ENCODE measurements at places on chromosomes 2 and 18. TPM values are rescaled to one million over a fixed set of nuclear protein-coding genes. Genes with fewer than 3 reads are reported as not detected.

Gene DES
- 0.47 TPM for total RNA-seq

Gene DCDC2C
- 0.26 TPM for total RNA-seq

Gene SKOR2
- not detected for total RNA-seq

Gene PTGR3
- total RNA-seq = 18.2 TPM

Gene RAPGEF4
- 0.45 TPM for total RNA-seq

Gene SCYGR8
- not detected for total RNA-seq

Gene MARCHF4
- 20.0 TPM for total RNA-seq

Gene SERPINB10
- not detected for total RNA-seq

Gene BMP10
- total RNA-seq = not detected

Gene C2orf81
- 3.6 TPM for total RNA-seq

Gene IL37
- not detected for total RNA-seq

Gene TMEM247
- not detected for total RNA-seq

Gene MFSD2B
- total RNA-seq = 0.68 TPM

Gene CFAP65
- total RNA-seq = 0.22 TPM

Gene ADGRF3
- 0.11 TPM for total RNA-seq

Gene DNAH6
- total RNA-seq = 0.01 TPM

Gene SPOPL
- total RNA-seq = 6.4 TPM

Gene PAIP2B
- 0.33 TPM for total RNA-seq

Gene CDK15
- total RNA-seq = not detected

Gene SDC1
- total RNA-seq = 144 TPM

Gene IL1B
- total RNA-seq = 0.13 TPM

Gene TBR1
- total RNA-seq = 0.01 TPM

Gene TMEM200C
- not detected for total RNA-seq

Gene ZNF2
- 3.8 TPM for total RNA-seq

Gene C2orf92
- 0.26 TPM for total RNA-seq

Gene TUBA4B
- 0.16 TPM for total RNA-seq

Gene RAB6C
- not detected for total RNA-seq

Gene FLACC1
- total RNA-seq = 0.20 TPM

Gene CFC1
- not detected for total RNA-seq

Gene DNAH7
- total RNA-seq = 1.0 TPM

Gene TRMT61B
- 15.2 TPM for total RNA-seq

Gene ALKAL2
- not detected for total RNA-seq

Gene SPAST
- 12.8 TPM for total RNA-seq

Gene CD302
- 2.7 TPM for total RNA-seq

Gene SCYGR4
- not detected for total RNA-seq

Gene SCTR
- total RNA-seq = 0.15 TPM

Gene CPS1
- 12.6 TPM for total RNA-seq

Gene RASGRP3
- 0.81 TPM for total RNA-seq

Gene TPO
- 0.12 TPM for total RNA-seq

Gene B4GALT6
- 5.3 TPM for total RNA-seq

Gene ELAC1
- total RNA-seq = 4.7 TPM

Gene DSG1
- not detected for total RNA-seq

Gene GCG
- total RNA-seq = not detected

All from A549 treated with dexamethasone at 1 μM for 4 hours (cell line).